Cardiac muscle cell (in vitro differentiated cells and primary cell): ENCODE measurements at places on chromosomes 1 and 21. TPM values are rescaled to one million over a fixed set of nuclear protein-coding genes. Genes with fewer than 3 reads are reported as not detected.

The NECTIN4 gene
- total RNA-seq, result not detected in 2 replicates

The DPH2 gene
- 17.1 and 20.7 TPM in 2 replicates for total RNA-seq

The TTLL10 gene
- total RNA-seq, result not detected in 2 replicates

The GPR25 gene
- total RNA-seq, result 0.12 TPM in 1 of 2 replicates, not detected in the other

The SH3BGR gene
- 116 and 168 TPM in 2 replicates for total RNA-seq

The DISP3 gene
- 0.74 and 1.9 TPM in 2 replicates for total RNA-seq

The ARHGAP29 gene
- 5.6 and 7.4 TPM in 2 replicates for total RNA-seq

The CASQ2 gene
- 0.51 and 2.0 TPM in 2 replicates for total RNA-seq

The CCDC17 gene
- total RNA-seq, result 2.9 and 7.5 TPM in 2 replicates

The ACKR1 gene
- total RNA-seq, result 0.18 and 0.63 TPM in 2 replicates

The CDCA8 gene
- total RNA-seq, result 4.4 and 30.8 TPM in 2 replicates

The LPAR3 gene
- total RNA-seq, result 8.9 and 11.1 TPM in 2 replicates

The BMP8B gene
- total RNA-seq, result not detected in 2 replicates

The TSPAN1 gene
- not detected in 2 replicates for total RNA-seq

The ESRRG gene
- total RNA-seq, result 47.1 and 62.2 TPM in 2 replicates

The CASQ1 gene
- total RNA-seq, result 21.4 and 28.3 TPM in 2 replicates

The KRTAP11-1 gene
- not detected in 2 replicates for total RNA-seq

The CENPF gene
- 7.0 and 79.7 TPM in 2 replicates for total RNA-seq

The INSRR gene
- total RNA-seq, result 0.18 and 0.21 TPM in 2 replicates

The ANKRD45 gene
- 0.60 and 1.6 TPM in 2 replicates for total RNA-seq

The MANEAL gene
- total RNA-seq, result 1.3 and 5.4 TPM in 2 replicates

The RBP7 gene
- total RNA-seq, result 0.86 and 0.92 TPM in 2 replicates

The CLEC20A gene
- total RNA-seq, result not detected in 2 replicates

The HSPB7 gene
- total RNA-seq, result 509 and 744 TPM in 2 replicates

The CCDC24 gene
- total RNA-seq, result 20.8 and 26.5 TPM in 2 replicates

The TRIM67 gene
- total RNA-seq, result 0.06 TPM in 1 of 2 replicates, not detected in the other

The KRTAP13-2 gene
- not detected in 2 replicates for total RNA-seq

The CEP104 gene
- total RNA-seq, result 17.9 and 21.4 TPM in 2 replicates

The CFHR4 gene
- not detected in 2 replicates for total RNA-seq

The ACTL8 gene
- 0.28 TPM in 1 of 2 replicates, not detected in the other for total RNA-seq

The CHODL gene
- 0.36 and 0.42 TPM in 2 replicates for total RNA-seq

The RUNX3 gene
- total RNA-seq, result not detected in 2 replicates

The DYNLT5 gene
- total RNA-seq, result 13.2 and 28.6 TPM in 2 replicates

The OR2T35 gene
- not detected in 2 replicates for total RNA-seq

The RGS8 gene
- total RNA-seq, result 0.32 and 2.2 TPM in 2 replicates
